ENCODE measurements at places on chromosomes 2 and 18.
A peak's percentile ranks its signal among the peaks of the same experiment; 100 is the strongest.

DNA sequence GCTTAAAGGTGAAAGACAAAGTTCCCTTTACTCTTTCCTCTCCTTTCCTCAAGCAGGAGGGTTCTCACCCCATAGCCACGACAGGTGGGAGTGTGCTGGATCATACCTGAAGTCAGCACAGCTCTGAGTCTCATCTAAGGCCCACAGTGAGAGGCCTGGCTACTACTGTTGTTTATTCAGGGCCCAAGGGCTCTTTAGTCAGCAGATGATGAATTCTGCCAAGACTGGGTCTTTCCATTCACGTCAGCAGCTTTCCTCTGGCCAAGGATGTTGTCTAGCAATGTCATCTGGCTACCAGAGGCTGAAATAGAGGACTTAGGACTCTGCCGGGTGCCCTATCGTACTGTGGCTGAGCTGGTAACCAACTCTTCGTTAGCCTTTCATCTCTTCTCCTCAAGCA, 308.4 kb upstream of the THUMPD2 start:
- no peak for DNase-seq

DNA sequence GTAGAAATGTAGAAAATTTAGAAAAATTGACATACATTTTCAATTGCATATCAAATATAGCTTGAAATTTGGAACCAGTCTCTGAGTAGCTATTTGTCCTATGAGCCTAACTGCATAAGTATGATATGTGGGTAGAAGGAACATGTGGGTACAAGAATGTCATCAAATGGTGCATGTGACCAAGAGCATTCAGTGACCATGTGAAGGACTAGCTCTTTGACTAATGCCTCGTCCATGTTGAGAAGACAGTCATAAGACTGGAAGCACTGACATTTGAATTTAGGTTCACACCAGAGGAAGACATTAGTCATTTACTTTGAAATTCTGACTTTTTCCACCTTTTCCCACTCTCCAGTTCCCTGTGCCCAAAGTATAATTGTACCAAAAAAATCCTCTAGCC, 12.6 kb downstream of the MRPL44 start:
- no peak for DNase-seq

DNA sequence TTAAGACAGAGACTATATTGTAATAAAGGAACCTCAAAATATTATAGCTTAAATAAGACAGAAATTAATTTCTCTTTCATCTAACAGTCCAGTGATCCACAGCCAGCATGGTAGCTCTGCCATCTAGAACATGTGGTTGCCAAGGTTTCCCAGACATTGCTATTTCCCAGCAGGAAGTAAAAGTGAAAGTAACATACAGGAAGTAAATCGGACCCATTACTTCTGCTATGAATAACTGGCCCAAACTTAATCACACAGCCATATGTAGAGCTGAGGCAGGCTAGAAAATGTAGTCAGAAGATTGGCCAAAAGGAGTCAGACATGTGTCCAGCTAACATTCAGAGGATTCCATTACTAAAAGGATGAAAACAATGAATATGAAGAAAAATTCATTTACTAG, 71.0 kb downstream of the NOL4 start:
- DNase-seq, result no peak

DNA sequence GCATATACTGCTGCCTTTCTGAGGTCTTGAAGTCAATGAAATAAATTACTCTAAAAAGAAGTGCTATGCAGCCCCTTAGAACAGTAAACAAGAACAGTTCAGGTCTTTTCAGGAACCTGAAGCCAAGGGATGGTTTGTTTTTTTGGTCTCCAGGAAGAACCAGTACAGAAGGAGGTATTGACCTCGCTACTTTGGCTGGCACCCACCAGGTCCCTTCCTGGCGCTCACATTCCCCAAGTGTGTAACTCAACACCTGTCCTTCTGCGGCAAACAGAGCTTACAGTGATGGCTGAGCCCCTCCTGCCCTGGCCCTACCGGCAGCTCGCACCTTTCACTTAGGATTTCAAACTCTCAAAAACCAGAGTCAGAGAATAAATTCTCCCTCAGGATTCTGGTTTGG, 51.9 kb downstream of the SETBP1 start:
- no peak for DNase-seq

GRCh38 chr2:31523871-31524492, 56.8 kb downstream of the SRD5A2 start:
- DNase-seq, result peak; percentile 2

DNA sequence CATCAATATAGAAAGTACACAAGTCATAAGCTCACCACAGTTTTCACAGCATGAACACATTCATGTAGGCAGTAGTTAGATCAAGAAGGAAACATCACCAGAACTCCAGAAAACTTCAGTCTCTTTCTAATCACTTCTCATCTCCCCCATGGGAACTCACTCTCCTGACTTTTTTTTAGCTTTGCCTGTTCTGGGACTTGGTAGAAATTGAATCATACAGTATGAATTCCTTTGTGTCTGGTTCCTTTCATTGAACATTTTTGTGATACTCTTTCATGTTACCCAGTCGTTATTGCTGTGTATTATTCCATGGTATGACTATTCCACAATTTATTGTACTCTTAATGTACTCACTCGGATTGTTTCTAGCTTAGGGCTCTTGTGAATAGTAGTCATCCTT, 160.2 kb downstream of the TAF4B start:
- DNase-seq, result no peak
